ENCODE measurements at places on chromosomes 12 and 14.

DNA sequence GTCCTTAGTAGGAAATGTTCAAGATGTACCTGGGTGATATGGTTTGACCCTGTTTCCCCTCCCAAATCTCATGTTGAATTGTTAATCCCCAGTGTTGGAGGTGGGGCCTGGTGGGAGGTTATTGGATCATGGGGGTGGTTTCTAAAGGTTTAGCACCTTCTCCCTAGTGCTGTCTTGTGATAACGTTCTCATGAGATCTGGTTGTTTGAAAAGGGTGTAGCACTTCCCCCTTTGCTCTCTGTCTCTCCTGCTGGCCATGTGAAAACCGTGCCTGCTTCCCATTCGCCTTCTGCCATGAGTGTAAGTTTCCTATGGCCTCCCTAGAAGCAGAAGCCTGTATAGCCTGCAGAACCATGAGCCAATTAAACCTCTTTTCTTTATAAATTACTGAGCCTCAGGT is 353.0 kb upstream of the SFSWAP start:
- DNase-seq: no peak

- no peak for DNase-seq
These were observed 48.6 kb upstream of the PPP1R12A start for GRCh38 chr12:79983492-79983891.

DNA sequence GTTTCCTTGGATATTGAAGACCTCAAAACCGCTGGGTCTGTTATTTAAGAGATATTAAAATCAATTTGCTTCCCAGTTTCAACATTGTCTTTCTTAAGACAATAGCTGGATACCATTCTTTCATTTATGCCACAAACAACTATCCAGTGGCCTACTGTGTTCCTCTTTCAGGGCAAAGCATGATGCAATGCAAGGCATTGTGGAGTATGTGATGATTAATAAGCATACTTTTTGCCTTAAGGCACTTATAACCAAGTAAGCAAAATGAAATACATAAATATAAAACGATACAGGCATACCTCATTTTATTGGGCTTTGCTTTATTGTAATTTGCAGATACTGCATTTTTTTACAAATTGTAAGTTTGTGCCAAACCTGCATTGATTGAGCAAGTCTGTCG is 45.5 kb downstream of the SCN8A start:
- no peak for DNase-seq

DNA sequence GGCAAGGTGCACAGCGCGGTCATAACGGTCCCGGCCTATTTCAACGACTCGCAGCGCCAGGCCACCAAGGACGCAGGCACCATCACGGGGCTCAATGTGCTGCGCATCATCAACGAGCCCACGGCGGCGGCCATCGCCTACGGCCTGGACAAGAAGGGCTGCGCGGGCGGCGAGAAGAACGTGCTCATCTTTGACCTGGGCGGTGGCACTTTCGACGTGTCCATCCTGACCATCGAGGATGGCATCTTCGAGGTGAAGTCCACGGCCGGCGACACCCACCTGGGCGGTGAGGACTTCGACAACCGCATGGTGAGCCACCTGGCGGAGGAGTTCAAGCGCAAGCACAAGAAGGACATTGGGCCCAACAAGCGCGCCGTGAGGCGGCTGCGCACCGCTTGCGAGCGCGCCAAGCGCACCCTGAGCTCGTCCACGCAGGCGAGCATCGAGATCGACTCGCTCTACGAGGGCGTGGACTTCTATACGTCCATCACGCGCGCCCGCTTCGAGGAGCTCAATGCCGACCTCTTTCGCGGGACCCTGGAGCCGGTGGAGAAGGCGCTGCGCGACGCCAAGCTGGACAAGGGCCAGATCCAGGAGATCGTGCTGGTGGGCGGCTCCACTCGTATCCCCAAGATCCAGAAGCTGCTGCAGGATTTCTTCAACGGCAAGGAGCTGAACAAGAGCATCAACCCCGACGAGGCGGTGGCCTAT is 875 bp downstream of the HSPA2 start:
- DNase-seq: no peak

DNA sequence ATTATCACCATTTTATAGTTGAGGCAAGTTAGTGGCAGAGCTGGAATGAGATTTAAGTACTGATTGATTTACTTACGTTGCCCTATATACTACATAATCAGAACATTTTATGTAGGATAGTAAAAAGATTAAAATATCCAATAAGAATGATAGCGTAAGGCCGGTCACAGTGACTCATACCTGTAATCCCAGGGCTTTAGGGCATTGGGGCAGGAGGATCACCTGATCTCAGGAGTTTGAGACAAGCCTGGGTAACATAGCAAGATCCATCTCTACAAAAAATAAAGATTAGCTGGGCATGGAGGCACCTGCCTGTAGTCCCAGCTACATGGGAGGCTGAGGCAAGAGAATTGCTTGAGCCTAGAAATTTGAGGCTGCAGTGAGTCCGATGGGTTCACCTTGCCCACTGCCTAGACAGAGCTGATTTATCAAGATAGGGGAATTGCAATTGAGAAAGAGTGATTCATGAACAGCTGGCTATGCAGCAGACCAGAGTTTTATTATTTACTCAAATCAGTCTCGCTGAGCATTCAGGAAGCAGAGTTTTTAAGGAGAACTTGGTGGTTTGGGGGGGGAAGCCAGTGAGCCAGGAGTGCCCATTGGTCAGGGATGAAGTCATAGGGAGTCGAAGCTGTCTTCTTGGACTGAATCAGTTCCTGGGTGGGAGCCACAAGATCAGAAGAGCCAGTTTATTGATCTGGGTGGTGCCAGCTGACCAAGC is 24.7 kb upstream of the SGPP1 start:
- DNase-seq: no peak

GRCh38 chr12:96878704-96879103 is 28.4 kb upstream of the NEDD1 start:
- no peak for DNase-seq

DNA sequence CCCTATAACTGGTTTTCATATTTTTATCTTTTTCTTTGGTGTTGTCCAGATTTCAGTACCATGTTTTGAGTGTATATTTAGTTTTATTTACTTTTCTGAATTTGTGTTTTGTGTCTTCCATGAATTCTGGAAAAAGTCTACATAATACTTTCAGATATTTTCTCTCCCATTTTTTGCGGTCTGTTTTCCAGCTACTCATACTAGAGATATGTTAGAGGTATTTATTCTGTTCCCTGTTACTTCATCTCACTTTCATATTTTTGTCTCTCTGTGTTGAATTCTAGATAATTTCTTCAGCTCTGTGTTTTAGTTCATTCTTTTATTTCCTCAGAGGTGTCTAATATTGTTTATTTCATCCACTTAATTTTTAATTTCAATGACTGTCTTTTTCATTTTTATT is 74.2 kb downstream of the IFT81 start:
- DNase-seq: no peak

DNA sequence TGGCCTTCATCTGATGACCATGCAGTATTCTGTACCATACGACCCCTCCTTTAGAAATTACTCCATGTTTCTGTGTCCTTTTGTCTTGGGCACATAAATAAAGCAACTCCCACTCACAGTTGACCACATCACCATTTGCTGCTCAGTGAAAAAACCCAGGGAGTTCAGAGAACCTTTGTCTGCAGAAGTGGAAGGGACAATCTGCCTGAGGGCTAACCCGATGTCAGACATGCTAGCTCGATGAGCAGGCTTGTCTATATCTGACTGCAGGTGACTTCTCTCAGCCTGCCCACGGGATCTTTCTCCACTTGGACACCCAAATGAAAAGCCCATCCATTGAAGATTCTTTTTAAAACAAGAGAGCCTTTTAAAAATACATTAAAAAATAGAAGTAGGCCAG is 45.7 kb upstream of the GRIP1 start:
- DNase-seq: no peak

- no peak for DNase-seq
These were observed 9.1 kb upstream of the PLEKHH1 start for GRCh38 chr14:67523764-67524633.

DNA sequence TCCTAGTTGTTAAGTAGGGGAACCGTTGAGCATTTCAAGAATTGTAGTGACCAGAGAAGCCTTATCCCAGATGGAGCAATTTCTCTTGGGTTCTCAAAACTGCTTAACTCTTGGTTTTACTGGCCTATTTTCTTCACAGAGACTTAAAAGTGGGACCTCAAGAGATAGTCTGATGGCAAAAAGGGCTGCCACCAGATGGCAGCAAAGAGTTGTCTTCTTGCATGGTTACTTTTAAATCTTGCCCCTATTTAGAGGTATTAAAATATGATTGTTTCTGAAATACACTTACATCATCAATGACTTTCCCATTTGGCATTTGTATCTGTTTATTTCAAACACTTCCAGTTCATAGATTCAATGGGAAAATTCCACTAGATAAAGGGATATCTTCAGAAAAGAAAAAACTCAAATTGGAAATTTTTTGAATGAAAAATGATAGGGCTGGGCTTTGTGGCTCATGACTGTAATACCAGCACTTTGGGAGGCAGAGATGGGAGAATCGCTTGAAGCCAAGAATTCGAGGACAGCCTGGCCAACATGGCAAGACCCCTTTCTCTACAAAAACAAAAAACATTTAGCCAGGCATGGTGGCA is 69.9 kb upstream of the CNTN1 start:
- no peak for DNase-seq

GRCh38 chr12:89154743-89155499 is 197.4 kb downstream of the DUSP6 start:
- DNase-seq: no peak

GRCh38 chr14:26887847-26888246 is 290.0 kb upstream of the NOVA1 start:
- DNase-seq: no peak

DNA sequence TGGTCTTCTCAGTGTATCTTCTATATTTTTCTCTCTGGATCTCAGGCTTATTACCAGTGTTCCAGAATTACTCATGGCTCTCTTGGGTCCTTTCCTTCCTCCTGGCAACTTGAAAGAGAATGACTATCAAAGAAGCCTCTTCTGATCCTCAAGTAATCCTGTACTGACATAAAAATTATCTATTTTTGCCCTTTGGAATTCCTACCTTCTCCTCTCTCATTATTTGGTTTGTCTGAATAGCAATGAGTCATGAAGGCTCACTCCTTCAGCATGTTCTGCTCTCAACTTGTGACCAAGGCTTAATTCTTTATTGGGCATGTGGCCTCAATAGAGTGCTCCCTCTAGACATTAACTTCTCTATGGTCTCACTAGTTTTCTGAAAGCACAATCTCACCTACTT is 553.6 kb upstream of the ATP2B1 start:
- no peak for DNase-seq

DNA sequence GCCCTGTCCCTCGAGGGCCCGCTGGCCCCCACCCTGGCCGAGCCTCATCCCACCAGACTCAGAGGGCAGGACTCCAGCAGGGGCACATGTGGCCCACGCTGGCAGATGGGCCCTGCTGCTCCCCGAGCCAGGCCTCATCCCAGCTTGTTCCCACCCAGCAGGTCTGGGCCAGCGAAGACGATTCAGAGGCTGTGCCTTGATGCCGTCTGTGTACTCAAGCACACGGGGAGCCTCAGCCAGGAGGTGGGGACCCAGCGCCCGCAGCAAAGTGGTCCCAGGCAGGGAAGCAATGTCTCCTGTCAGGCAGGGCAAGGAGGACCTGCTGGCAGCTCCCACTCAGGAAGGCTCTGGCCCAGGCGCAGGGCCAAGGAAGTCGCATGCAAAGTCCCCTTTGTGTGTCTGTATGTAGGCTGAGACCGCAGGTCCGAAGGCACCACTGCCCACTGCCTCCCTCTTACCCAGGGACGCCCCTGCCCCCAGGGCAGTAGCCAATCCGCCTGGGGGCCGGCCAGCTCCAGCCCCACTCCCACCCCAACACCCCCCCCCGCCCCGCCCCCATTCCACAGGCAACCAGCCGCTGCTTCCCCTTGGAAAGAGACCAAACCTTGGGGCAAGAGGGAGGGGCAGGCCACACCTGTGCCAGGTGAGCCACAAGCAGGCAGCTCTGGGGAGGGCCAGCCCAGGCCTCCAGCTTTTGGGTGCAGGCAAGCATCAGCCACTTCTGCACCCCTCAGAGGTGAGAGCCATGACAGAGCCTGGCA is 9.4 kb downstream of the DEGS2 start:
- no peak for DNase-seq

- no peak for DNase-seq
These were observed 32.3 kb upstream of the DACT1 start for GRCh38 chr14:58605465-58605864.

GRCh38 chr12:90519285-90519684 is 435.7 kb downstream of the CCER1 start:
- DNase-seq: no peak

- DNase-seq: no peak
These were observed 4.8 kb downstream of the ARHGAP9 start for GRCh38 chr12:57474862-57475261.

DNA sequence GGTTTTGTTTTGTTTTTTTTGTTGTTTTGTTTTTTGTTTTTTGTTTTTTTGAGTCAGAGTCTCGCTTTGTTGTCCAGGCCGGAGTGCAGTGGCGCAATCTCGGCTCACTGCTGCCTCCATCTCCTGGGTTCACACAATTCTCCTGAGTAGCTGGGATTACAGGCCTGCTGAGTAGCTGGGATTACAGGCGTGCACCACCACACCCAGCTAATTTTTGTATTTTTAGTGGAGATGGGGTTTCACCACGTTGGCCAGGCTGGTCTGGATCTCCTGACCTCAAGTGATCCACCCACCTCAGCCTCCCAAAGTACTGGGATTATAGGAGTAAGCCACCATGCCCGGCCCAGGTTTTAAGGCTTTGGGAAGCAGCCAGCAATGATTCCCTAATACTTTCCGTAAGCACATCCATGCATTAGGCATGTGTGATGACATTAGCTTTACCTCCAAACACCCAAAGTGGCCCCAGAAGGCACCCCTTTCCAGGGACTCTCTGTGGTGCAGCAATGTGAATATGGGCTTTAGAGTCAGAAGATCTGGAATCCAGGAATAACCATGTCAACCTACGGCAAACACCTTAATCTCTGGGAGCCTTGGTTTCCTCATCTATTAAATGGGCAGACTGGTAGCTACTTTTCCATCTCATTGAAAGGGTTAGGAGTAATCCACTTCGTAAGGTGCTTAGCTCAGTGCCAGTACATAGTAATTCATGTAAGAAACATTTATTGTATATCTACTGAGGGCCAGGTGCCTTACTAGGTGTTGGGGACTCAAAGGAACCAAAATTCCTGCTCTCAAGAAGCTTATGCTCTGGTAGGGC is 152.9 kb downstream of the ZFP36L1 start:
- no peak for DNase-seq

GRCh38 chr12:109714141-109714912 is 702 bp downstream of the FAM222A start:
- peak; percentile 31 for DNase-seq

DNA sequence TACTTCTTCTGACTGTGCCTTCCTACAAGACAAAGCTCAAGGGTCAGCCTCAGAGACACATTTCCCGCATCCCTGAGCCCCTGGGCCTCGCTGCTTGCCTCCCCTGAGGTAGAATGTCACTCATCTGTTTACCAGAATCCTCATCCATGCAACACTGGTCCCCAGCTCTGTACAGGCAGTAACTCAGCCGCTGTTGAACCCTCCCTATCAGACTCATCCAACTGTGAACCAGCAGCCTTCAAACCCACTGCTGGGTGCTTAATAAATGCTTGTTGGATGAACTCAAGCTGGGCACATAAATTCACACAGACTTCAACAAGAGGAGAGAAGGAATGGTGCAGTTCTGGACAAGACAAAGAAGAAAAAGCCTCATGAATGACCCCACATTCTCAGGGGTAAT is 6.1 kb downstream of the NT5DC3 start:
- DNase-seq: no peak

All from activated gamma-delta T cell treated with anti-CD3 and anti-CD28 coated beads, Interleukin-2, amount 50 U/mL, for 16 hours (primary cell).